ENCODE measurements at places on chromosomes 11 and 22.

DNA sequence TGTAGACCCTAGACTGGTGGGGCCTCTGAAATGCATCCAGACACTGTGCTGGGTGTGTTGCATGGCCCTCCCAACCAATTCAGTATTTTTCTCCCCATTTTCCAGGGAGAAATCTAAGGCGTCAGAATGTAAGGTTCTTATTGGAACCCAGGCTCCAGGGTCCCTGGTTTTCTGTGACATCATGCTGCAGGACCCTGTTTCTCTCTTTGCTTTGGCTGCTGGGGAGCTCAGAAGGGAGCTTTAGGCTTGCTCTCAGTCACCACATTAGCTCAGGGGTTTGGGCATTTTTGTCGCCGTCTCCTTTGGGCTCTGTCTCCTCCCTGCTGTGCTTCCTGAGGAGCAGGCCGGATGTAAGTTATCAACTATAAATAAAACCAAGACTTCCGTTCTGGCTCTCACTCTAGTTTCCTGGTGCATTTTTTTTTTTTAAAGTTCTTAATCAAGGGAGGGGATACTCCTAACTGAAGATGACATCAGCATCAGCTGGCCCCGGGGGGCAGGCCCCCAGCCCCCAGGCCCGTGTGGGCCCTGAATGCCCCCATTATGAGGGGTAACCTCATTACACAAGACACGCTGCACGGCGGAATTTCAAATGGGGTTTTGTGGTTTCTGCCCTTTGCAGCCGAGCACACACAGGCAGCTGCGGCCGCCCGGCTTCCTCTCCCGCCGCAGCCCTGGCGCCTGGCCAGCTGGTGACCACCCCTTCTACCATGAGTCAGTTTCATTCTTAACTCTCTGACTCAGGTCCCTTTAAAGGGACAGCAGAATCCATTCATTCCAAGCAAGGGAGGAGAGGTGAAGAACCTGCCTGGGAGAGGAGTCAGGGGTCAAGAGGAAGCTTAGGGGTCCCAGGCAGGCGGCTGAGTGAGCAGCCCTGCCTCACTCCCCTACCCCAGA, 3.2 kb downstream of the MYEOV start:
- peaks cover 20% of the 10 kb centered on the region for H3K27me3 ChIP-seq
- no peaks in the 10 kb centered on the region for H3K36me3 ChIP-seq
- peak overlapping the region; percentile 91 for H3K27ac ChIP-seq
- peak; percentile 93 for DNase-seq
- peak overlapping the region; percentile 22 for H3K4me3 ChIP-seq

DNA sequence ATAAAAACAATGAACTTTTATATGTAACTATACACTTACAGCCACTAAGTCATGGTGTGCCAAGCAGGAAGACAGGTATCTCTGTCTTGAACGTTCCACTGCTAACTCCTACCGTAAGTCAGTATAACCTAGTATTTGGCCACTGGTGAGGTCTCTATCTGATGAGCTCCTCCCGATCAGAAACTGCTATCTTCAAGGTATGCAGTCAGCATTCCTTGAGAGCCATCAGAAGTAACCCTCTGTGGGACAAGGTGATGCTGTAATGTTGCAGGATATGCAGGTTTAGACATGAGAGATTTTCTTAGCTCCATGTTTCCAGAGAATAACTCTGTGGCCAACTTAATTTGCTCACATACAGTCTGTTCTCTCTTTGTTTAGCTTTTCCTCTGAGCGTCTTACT, 397.9 kb upstream of the CCDC90B start:
- no peak for DNase-seq
- H3K4me1 ChIP-seq, result no peaks in the 10 kb centered on the region
- no peak overlapping the region for H3K27ac ChIP-seq
- no peaks in the 10 kb centered on the region for H3K27me3 ChIP-seq
- H3K36me3 ChIP-seq, result no peaks in the 10 kb centered on the region
- H3K4me3 ChIP-seq, result no peak overlapping the region

DNA sequence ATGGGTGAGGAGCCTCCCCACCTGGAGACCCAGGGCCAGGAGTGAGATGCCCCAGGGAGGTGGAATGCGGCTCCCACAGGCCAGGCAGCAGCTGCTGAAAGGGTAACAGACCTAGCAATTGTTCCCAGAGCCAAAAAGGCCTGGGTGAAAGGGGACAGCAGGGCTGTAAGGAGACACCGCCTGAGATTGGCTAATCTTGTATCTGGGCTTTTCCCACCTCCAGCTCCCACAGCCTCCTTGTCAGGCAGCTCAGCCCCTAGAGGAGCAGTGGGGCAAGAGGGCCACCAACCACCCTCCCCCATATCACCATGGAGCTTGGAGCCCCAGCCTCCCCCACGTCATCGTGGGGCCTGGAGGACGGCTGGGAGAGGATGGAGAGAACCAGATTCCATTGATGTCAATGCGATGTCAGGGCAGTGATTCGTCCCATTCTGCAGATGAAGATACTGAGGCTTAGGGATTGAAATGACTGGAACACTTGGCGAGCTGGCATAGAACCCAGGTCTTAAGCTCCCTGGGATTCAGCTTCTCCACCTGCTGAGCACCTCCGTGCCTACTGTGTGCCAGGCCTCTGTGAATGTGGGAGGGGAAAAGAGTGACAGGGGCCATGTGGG, 2.9 kb upstream of the MGAT3 start:
- no peaks in the 10 kb centered on the region for H3K36me3 ChIP-seq
- no peak for DNase-seq
- H3K27ac ChIP-seq, result no peak overlapping the region
- H3K27me3 ChIP-seq, result peaks cover 37% of the 10 kb centered on the region

DNA sequence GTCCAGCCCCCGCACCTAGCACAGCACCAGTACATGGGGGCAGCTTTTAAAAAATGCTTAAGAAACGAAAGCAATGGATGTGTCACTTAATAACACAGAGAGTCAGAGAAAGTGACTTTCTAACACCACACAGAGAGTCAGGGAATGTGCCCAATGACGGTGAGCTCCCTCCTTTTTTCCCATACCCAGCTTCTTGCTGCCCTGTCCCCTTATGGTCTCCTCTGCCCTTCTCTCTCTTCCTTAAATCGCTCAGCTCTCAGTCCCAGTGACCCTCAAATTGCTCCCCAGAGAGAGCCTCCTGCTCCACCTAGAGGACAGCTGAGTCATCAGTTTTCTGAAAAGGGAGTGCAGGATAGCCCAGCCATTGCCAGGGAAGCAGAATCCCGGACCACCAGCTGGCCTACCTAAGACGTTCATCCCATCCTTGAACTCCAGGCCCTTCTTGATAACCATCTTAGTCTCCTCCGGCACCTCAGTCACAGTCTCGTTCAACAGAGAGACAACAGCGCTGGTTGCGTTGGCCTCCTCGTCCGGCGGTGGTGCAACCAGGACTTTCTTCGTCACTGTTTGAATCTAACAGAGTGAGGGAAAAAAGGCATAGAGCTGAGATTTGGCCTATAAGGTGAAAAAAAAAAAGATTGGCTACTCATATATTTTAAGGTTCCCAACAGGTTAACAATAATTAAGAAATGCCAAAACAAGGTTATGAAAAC, 113.5 kb downstream of the SLC1A2 start:
- peaks cover 83% of the 10 kb centered on the region for H3K4me1 ChIP-seq
- peak overlapping the region; percentile 91 for H3K27ac ChIP-seq
- H3K27me3 ChIP-seq, result no peaks in the 10 kb centered on the region

GRCh38 chr11:111447112-111447471, 65.1 kb downstream of the BTG4 start:
- no peaks in the 10 kb centered on the region for H3K36me3 ChIP-seq
- peaks cover 4% of the 10 kb centered on the region for H3K4me1 ChIP-seq
- no peak for DNase-seq
- H3K27ac ChIP-seq, result no peak overlapping the region

- H3K4me1 ChIP-seq, result peaks cover 5% of the 10 kb centered on the region
- DNase-seq, result no peak
- no peaks in the 10 kb centered on the region for H3K27me3 ChIP-seq
Observed at GRCh38 chr11:12273618-12273995, 103.8 kb upstream of the PARVA start.

- no peaks in the 10 kb centered on the region for H3K36me3 ChIP-seq
- H3K27me3 ChIP-seq, result no peaks in the 10 kb centered on the region
- H3K27ac ChIP-seq, result no peak overlapping the region
- no peaks in the 10 kb centered on the region for H3K4me1 ChIP-seq
- H3K4me3 ChIP-seq, result no peak overlapping the region
Observed at GRCh38 chr11:78630561-78631303, 56.1 kb upstream of the NARS2 start.

DNA sequence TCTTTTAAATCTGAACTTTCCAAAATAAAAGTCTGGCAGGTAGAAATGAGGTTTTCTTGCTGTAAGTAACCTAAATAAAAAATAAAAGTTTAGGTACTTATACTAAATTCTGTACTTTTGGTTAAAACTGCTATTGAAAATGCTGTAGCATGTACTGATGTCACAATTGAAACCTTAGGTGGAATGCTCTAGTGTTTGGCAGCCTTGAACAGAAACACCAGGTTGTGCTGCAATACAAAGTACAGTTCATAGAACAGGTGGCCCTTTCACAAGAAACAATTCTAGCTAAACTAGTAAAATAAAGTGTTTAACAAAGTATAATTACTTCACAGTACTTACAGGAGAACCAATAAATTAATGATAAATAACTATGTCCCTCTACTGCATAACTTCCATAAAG, 25.1 kb downstream of the NPAT start:
- peaks cover 24% of the 10 kb centered on the region for H3K4me1 ChIP-seq
- no peaks in the 10 kb centered on the region for H3K27me3 ChIP-seq
- H3K27ac ChIP-seq, result no peak overlapping the region
- H3K4me3 ChIP-seq, result no peak overlapping the region
- peaks cover 36% of the 10 kb centered on the region for H3K36me3 ChIP-seq

DNA sequence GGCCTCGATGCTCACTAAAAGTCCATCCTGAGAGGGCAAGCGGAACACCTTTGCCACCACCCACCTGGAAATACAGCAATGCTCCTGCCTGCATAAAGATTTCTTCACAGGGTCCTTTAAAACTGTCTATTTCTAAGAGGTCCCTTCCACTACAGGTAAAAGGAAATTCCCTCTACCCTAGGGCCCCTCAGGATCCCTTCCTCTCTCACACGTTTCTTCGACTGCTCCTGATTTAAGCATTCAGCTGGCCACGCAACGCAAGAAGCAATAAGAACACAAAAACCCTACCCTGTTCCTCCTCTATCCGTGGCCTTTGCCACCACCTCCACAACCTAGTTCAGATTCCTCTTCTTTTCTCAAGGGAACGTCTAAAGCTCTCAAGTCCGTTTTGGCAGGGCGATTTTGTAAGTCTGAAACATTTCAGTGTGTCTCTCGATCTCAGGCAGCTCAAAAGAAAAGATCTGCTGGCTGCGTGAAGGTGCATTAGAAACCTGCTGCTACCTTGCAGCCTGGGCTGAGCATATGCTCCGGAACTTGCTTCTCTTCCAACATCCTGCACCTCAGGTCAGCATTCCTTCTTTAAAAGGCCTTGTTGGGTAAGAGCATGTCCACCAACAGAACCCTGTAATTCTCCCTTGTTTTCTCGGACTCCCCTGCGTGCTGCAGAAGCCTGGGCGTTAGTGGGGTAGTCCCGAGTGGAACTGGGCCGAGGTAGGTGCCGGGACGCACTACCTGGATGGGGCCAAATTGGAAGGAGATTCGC, 1.6 kb downstream of the LGR4 start:
- H3K36me3 ChIP-seq, result no peaks in the 10 kb centered on the region
- H3K4me3 ChIP-seq, result peak overlapping the region; percentile 51
- no peak overlapping the region for H3K27ac ChIP-seq
- DNase-seq, result no peak
- H3K27me3 ChIP-seq, result peaks cover 23% of the 10 kb centered on the region

- H3K4me1 ChIP-seq, result peaks cover 27% of the 10 kb centered on the region
- DNase-seq, result no peak
- H3K4me3 ChIP-seq, result peak overlapping the region; percentile 70
- H3K36me3 ChIP-seq, result peaks cover 5% of the 10 kb centered on the region
Observed at GRCh38 chr11:43359422-43359818, 700 bp downstream of the TTC17 start.

DNA sequence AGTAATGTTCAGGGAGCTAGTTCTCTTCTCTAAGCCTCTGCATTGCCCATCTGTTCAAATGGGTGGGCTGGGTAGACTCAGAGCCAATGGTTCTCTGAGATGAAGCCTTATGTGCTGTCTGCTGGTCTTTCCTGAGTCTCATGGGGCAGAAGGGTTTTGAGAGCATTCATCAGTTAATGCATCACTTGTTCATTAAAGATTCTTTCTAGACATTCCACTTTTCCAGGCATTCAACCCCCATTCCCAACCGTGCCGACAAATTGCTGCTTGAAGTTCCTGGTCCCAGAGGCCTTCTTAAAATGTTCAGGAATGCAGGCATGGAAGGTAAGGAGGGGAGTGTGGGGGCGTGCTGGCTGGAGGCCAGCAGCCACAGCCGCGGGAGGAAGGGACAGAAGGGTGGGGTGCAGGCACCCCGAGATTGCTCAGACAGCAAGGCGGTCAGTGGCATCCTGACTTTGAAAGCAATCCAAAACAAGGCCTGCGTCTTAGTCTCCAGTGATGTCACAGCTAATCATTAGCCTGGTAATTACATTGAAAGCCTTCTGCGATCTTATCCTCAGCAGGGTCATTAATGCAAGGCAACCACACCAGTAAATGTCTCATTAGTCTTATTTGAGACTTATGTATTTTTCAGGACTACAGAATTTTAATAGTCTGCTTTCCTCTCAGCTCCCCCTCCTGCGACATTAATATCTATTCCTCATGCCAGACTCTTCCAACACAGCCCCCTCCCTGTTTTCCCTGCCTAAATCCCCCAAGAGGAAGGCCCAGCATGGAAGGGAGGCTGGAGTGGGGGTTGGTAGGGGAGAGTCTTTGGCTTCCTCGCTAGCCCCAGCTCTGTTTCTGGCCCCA, 328.8 kb downstream of the MIAT start:
- no peaks in the 10 kb centered on the region for H3K36me3 ChIP-seq
- no peak for DNase-seq
- peaks cover 8% of the 10 kb centered on the region for H3K27me3 ChIP-seq
- H3K27ac ChIP-seq, result no peak overlapping the region
- no peaks in the 10 kb centered on the region for H3K4me1 ChIP-seq
- no peak overlapping the region for H3K4me3 ChIP-seq

DNA sequence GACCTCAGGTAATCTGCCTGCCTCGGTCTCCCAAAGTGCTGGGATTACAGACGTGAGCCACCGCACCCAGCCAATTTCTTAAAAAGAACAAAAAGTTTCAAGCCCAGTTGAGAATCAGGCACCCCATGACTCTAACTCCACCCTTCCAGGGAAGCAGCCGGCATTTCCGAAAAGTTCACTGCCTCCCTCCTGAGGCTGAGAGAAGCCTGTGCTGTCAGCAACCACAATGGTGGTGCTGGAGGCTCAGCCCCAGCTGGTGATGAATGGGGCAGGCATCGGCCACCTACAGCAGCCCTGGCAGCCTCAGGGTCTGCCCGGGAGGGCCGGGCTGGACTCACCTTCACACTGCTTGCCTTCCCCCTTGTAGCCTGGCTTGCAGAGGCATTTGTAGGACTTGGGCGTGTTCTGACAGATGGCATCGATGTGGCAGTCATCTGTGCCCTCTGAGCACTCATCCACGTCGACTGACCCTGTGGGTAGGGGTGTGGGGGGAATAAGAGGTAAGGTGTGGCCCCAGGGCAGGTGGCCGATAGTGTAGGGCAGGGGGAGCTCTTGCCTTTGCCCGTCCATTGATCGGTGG, 4.3 kb downstream of the SCUBE1 start:
- H3K27me3 ChIP-seq, result peaks cover 13% of the 10 kb centered on the region
- no peak overlapping the region for H3K4me3 ChIP-seq
- peaks cover 8% of the 10 kb centered on the region for H3K4me1 ChIP-seq
- no peak for DNase-seq
- H3K27ac ChIP-seq, result no peak overlapping the region
- no peaks in the 10 kb centered on the region for H3K36me3 ChIP-seq

Measured in CD14-positive monocyte (primary cell).